ENCODE measurements at places on chromosomes 1 and 21.

- no peak for DNase-seq
Measured at GRCh38 chr1:196954778-196955177, 11.2 kb downstream of the CFHR2 start.

- no peak for DNase-seq
Measured at GRCh38 chr1:1032424-1032823, 12.5 kb downstream of the AGRN start.

DNA sequence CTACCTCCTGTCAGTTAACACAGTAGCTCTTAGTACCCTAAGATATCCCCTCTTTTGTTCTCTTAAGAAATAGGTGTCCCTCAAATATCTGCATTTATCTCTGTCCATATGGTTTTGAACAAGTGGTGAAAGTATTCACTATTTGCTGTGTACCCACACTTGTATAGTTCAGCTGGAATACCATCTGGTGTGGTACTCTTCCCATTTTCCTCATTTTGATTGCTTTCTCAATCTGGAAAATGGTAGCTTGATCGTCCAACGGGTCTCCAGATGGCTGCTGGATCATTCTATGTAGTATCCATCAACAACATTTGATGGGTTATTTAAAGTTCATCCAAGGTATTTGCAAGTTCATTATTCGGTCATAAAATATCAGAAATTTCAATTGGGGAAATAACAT is 100.3 kb upstream of the DPYD start:
- no peak for DNase-seq

DNA sequence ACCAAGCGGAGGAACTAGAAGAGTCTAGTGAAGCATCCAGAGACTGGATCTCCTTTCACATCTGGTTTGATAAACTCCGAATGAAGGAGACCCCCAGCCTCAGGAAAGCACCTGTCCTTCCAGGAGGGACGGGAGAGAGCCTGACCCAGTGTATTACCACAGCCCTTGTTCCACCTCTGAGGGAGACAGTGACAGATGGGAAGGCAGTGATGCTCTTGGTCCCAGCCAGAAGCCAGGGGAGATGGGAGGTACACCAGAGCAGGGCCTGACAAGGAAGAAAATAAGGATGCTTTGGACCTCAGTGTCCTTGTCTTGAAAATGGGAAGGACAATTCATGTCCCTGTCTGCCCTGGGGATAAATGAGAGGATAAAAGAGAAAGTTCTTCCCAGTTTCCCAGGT is 3.5 kb downstream of the KLHDC7A start:
- no peak for DNase-seq

GRCh38 chr1:65221638-65222339 is 73.8 kb downstream of the AK4 start:
- no peak for DNase-seq
